ENCODE measurements at places on chromosomes 3 and 15. TPM values are rescaled to one million over a fixed set of nuclear protein-coding genes. Genes with fewer than 3 reads are reported as not detected.

Gene PLA2G4F
- 3.1 TPM for polyA plus RNA-seq

DNA sequence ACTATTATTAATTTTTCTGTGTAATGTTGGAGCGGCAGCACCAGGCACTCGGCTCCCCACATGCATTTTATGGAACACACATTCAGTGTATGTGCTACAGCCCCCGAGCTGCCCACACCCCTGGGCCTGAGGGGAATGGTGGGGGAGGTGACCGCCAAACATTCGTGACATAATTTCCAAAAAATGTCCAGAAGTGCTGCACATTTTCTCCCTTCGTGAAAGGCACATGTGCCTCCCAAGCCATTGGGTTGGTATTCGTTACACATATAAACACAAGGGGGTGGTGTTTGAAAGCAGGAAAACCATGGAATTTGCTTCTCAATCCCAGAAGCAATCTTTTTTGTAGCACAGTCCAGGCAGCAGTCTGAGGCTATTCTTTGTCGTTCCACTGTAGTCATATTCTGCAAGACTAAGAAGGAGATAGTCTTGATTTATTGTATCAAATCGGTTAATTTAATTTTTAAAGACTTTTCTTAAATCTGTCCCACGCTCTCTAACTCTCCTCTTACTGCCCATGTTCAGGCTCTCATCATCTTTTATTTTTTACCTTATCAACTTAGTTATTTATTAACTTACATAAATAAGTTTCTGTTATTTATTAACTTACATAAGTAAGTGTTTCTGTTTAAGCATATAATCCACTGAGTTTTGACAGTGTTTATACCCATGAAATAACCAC is 39.2 kb upstream of the POLR2M start:
- DNase-seq = no peak

GRCh38 chr3:193686665-193687483 is 93.9 kb downstream of the OPA1 start:
- DNase-seq = no peak

DNA sequence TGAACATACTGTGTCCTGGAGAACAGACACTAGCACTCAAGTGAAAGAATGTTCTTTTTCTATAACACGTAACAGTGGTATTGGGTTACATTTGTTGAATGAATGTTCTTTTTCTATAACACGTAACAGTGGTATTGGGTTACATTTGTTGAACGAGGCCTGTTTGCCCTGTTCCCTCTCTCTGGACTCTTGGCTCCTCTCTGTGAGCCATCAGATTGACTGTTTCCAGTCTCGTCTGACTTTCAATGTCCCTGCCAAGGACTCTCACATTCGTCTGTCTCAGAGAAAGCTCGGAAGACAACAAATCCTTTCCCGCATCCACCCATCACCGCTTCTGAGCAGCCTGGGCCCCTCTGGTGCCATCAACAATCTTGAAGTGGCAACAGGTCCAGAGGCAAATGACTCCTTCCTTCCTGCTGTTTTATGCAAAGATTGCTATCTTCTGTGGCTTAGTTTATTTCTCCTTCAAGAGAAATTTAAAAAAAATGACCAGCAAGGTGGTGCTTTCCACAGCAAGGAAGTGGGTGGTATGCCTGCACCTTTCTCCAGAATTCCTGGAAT is 8.0 kb downstream of the TMEM45A start:
- no peak for DNase-seq

GRCh38 chr15:35007397-35007796 is 19.3 kb upstream of the ZNF770 start:
- DNase-seq = no peak

Gene TNFAIP8L3
- polyA plus RNA-seq = 3.6 TPM

Data from left lung (tissue), 14 donors.